Activated T-helper 1 cell treated with anti-CD3 and anti-CD28 coated beads, Interleukin-12 subunit alpha, Interleukin-12 subunit beta, Interleukin-2, Interleukin-4 antibody, amounts not matched to agents 30 ng/mL and 10 ng/mL and 1 ng/mL, durations not matched to agents 14 hours and 24 hours and 36 hours (primary cell): ENCODE measurements at places on chromosomes 6 and 20.

GRCh38 chr6:69784595-69785377 lies 12.0 kb downstream of the LMBRD1 start:
- DNase-seq = no peak

GRCh38 chr6:35468980-35469750 lies 964 bp downstream of the RPL10A start:
- no peak for DNase-seq

DNA sequence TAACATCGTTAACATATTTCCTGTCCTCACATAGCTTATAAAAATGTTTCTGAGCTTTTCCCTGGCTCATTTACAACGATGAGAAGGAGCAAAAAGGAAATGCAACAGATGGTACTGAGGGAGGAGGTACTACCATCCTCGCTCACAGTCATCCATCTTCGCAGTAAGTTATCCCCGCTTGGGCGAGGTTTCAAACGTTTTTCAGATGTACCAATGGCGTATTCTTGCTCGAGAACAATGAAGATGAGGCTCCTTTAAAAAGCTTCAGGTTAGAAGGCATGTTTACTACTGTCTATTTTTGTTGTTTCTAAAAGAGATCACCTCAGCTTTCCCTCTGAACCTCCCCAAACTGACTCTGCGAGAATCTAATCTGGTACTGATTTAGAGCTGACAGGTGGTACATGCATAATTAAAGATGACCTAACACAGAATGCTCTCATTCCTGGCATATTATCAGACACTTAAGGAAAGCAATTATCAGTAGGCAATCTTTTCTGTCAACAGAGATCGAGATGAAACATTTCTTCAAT lies 178.7 kb downstream of the GJA10 start:
- no peak for DNase-seq

- DNase-seq = no peak
These were observed 22.0 kb downstream of the STXBP5 start for GRCh38 chr6:147226163-147226724.

GRCh38 chr6:163248051-163248450 lies 166.5 kb upstream of the QKI start:
- DNase-seq = no peak

GRCh38 chr20:35709259-35709658 lies 10.1 kb downstream of the ROMO1 start:
- DNase-seq = no peak

GRCh38 chr6:12099623-12100338 lies 87.7 kb downstream of the HIVEP1 start:
- DNase-seq = no peak

GRCh38 chr6:70131528-70131927 lies 171.4 kb downstream of the COL9A1 start:
- no peak for DNase-seq

- no peak for DNase-seq
These were observed 80.1 kb upstream of the PTPRK start for GRCh38 chr6:128600397-128600951.

DNA sequence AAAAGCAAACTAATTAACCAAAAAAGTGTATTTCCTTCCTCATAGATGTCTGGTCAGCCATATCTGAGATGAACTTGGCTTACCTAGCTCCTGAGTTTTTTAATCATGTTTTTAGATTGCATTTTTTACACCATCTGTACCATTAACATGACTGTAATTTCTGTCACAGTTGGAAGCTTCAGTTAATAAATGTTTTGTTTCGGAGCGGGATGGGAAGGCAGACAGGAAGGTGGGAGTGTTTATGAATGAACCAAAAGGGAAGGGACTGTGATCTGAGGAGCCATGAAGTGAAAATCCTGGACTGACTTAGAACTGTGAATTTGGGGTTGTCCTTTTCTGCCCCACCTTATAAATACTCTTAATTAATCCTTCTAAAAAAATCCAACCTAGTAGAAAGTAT lies 445.6 kb upstream of the SOX4 start:
- DNase-seq = no peak

- no peak for DNase-seq
These were observed 45.0 kb downstream of the CDS2 start for GRCh38 chr20:5171790-5172164.

DNA sequence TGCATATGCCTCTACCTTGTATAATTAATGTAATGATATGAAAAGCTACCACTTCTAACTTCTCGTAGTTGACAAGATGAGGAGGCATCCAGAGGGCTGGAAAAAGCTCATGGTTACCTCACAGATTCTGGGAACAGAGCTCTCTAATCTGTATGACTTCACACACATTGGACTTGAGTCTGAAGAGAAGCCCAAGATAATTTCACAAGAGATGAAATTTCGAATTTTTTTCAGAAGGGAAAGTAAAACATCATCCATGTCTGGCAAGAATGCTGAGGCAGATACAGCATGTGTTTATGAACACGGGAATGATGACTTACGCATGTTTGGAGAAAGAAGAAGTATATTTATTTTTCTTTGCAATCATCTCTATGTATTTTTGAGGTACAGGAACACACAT lies 141.8 kb upstream of the TENT5A start:
- DNase-seq = no peak

DNA sequence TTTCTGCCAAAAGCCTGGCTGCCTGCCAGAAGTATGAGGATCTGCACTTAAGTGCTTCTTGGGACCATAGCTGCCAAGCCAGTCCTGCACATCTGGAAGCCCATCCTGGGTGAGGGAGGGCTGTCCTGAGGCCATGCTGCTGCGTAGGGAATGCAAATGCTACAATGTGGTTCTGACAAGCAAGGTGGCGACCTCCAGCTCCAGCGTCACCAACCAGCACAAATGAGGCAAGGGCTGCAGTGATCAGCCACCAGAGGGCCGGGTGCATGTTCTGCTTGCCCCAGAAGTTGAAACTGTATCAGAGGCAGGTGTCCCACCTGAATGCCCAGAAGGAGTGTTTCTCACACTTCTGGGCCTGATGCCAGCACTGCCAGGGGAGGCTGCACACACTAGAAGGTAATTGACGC lies 99.1 kb upstream of the KCNQ5 start:
- no peak for DNase-seq

DNA sequence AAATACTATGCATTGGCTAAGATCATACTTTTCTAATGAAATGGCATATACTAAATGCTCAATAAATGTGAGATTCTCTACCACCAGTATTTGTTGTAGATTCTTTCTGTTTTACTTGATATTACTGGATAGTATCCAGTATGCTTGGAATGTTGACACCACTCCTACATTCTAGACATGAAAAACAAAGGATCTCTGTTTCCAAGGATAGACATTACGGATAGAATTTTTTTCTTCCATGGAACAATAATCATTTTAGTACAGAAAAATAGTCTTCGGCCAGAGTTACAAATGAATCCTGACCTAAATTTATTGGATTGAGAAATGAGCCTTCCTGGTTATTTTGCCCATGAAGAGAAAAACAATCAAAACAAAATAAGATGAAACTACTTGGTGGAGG lies 258.2 kb upstream of the NT5E start:
- no peak for DNase-seq

- no peak for DNase-seq
These were observed 141.4 kb downstream of the CENPW start for GRCh38 chr6:126481319-126481718.

DNA sequence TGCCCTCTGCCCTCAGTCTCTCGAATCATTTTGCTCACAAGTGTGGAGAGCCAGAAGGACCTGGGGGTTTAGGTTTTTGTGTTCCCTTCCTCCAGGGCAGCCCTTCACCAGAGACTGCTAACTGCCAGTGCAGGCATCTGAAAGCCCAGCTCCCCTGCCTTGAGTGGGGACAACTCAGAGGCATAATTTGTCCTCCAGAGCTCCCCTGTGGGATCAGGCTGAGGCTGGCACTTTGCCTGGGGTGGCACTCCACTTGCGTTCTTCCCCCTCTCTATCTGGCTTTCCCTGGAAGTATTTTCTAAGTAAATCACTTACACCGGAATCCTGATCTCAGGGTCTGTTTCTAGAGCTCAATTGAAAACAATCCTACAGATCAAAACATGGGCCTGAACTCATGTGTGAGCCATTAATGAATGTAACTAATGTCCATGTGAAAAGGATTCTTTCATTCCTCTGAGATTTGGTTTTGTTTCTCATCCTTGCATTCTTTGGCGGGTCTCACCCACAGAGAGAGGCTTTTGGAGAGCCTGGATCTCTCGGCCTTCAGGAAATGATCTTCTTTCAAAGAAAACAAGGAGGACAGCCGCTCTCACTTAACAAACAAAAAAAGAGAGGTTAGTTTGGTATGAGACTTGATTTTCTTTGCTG lies 125.7 kb upstream of the RIPOR2 start:
- DNase-seq = no peak

- DNase-seq = no peak
These were observed 146.7 kb downstream of the TRIM27 start for GRCh38 chr6:28777147-28777461.

- no peak for DNase-seq
These were observed 10.5 kb upstream of the PLN start for GRCh38 chr6:118537574-118537973.

- DNase-seq = no peak
These were observed 114.8 kb downstream of the TFAP2A start for GRCh38 chr6:10300071-10300470.

DNA sequence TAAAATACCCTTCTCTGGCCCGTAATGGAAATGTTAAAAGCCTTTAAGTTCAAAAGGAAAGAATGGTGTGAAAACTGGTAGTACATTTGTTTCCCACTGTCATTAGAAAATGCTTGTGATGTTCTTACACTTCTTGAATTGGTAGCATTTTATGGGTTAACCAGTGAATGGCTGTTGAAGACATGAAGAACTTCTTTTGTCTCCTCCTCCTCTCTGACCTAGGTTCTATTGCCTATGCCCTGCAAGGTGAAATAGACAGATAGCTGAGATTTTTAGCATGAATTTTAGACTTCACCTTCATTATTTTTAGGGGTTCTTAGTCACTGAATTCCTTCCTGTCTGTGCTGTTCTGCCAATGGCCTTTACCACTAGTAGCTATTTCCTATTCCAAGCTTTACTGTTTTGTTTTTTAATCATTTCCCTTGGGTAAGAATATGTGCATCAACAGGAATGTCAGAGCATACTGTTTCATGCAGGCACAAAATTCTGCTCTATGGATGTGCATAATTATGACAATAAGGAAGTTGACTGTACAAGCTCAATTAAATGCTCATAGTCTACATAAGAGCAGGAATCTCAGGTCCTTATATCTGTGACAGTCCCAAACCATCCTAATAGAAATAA lies 4.9 kb downstream of the TNFAIP3 start:
- no peak for DNase-seq

GRCh38 chr20:53379014-53379832 lies 214.4 kb downstream of the ZNF217 start:
- DNase-seq = no peak

- no peak for DNase-seq
These were observed 43.1 kb upstream of the JAG1 start for GRCh38 chr20:10716855-10717254.

- no peak for DNase-seq
These were observed 393.4 kb upstream of the SULF2 start for GRCh38 chr20:48178633-48179032.

DNA sequence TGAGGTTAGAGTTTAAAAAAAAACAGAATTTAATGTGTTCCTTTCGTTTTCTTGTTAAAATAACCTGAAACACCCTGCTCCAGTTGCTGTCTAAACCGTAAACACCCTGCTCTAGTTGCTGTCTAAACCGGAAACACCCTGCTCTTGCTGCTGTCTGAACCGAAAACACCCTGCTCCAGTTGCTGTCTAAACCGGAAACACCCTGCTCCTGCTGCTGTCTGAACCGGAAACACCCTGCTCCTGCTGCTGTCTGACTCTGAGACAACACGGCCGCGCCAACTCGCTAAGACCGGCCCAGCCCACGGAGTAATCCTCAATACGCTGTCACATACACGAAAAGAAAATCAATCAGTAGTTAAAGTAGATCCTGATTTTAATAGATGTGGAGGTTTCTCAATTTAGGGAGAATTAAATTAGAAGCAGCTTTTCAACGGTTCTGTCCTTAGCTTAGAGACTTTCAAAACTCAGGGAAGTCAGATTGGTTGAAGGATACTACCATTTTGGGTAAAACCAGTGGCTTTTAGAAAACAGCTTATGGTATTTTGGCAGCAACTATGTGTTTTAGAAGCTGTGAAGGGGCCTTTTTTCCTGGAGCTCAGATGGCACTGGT lies 98.3 kb downstream of the RAMACL start:
- peak; percentile 63 for DNase-seq

DNA sequence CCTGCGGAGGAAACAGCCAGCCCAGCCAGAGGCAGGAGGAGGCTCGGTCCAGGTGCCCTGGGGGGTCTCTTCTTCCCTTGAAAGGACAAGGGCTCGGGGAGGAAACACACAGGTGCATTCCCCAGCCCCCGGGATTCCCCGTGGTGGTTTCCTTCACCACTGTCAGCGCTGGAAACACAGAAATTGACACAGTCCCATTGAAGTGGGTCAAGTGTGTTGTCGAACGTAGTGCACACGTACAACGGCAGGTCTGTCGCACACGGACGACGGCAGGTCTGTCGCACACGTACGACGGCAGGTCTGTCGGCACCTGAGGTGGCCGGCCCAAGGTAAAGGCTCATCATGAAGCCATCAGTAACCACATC lies 80.9 kb downstream of the DLL1 start:
- no peak for DNase-seq

DNA sequence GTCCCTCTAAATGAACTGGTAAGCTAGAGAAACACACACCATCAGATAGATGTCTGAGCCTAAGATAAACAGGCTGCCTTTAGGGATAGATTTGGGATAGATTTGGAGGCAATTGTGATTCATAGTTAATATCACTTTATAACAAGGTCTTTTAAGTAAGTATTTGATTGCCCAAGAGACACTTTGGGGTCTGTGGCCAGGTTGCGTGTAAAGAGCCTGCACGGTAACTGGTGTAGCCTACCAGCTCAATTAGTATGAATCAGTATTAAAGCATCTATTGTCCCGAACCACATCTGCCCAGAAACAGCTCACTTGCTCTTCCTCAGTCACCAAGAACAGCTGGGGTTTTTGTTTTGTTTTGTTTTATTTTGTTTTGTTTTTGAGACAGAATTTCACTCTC lies 193.3 kb downstream of the SASH1 start:
- no peak for DNase-seq
